Aorta (tissue), 5 donors: ENCODE measurements at places on chromosomes 7 and 10. TPM values are rescaled to one million over a fixed set of nuclear protein-coding genes. Genes with fewer than 3 reads are reported as not detected.

DNA sequence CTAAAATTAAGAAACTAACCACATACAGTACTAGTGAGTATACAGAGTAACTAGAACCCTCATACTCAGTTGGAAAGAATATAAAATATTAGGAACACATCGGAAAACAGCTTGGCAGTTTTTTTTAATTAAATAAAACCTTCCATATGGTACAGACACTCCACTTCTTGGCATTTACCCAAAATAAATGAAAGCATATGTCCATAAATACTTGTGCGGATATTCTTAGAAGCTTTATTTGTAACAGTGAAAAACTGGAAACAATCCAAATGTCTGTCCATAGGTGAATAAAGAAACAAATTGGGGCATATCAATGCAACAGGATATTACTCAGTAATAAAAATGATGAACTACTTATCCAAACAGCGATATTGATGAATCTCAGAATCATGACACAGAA, 410.0 kb downstream of the HTR7 start:
- no peaks in the 10 kb centered on the region for H3K4me1 ChIP-seq
- H3K4me3 ChIP-seq, result no peak overlapping the region
- no peaks in the 10 kb centered on the region for H3K36me3 ChIP-seq

DNA sequence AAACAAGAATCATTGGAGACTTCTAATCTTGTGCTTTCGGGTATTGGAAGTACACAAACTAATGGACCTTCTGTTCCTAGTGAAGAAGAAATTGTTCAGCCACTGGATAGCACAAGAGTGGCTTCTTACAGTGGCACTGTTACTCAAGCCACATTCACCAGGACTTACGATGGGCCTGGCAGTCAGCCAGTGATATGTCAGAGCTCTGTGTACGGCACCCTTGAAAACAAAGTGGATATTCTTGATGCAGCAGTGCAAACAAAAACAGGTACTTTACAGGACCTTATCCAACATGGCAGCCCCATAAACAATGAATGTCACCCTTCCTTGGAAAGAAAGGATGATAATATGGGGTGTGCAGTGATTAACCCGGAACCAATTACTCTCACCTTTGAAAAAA, 61.6 kb downstream of the TASOR2 start:
- H3K27me3 ChIP-seq, result no peaks in the 10 kb centered on the region
- H3K27ac ChIP-seq, result no peak overlapping the region
- H3K4me3 ChIP-seq, result no peak overlapping the region
- no peaks in the 10 kb centered on the region for H3K36me3 ChIP-seq
- H3K4me1 ChIP-seq, result no peaks in the 10 kb centered on the region
- DNase-seq, result no peak

GRCh38 chr10:81450651-81451050, 424.3 kb upstream of the NRG3 start:
- H3K4me1 ChIP-seq, result no peaks in the 10 kb centered on the region
- H3K36me3 ChIP-seq, result no peaks in the 10 kb centered on the region
- DNase-seq, result no peak
- no peak overlapping the region for H3K4me3 ChIP-seq

DNA sequence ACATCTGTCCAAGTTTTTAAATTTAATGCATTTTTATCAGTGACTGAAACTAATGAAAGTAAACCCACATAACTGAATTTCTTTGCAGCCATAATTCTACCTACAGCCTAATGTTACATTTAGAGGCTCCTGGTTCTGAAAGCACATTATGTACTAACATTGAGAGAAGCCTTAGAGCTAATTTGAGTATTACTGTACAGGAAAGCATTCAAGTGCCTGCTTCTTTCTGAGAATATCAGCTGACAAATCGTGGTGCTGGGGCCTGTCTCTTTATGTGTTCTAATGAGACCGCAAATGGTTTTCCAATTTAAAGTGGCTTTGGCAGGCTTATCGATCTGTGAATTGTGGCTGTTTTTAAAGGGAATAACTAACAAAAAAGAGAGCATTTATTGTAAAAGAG, 32.3 kb upstream of the DGKB start:
- no peak overlapping the region for H3K27ac ChIP-seq
- no peak for DNase-seq
- H3K27me3 ChIP-seq, result no peaks in the 10 kb centered on the region
- no peaks in the 10 kb centered on the region for H3K36me3 ChIP-seq
- H3K4me3 ChIP-seq, result no peak overlapping the region
- no peaks in the 10 kb centered on the region for H3K4me1 ChIP-seq

GRCh38 chr7:11341285-11341944, 367.7 kb downstream of the PHF14 start:
- no peak overlapping the region for H3K27ac ChIP-seq
- no peak for DNase-seq
- H3K36me3 ChIP-seq, result no peaks in the 10 kb centered on the region
- H3K4me3 ChIP-seq, result no peak overlapping the region
- peaks cover 5% of the 10 kb centered on the region for H3K4me1 ChIP-seq

DNA sequence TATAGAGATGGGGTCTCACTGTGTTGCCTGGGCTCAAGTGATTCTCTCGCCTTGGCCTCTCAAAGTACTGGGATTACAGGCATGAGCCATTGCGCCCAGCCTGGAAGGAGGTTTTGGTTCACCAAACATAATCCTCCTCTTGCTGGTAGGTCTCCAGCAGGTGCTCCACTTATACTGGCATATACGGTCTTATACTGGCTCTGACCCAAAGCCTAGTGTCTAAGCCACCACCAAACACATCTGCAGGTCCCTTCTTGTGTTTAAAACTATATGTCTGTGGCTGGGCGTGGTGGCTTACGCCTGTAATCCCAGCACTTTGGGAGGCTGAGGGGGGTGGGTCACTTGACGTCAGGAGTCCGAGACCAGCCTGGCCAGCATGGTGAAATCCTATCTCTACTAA, 5.4 kb downstream of the MBLAC1 start:
- H3K36me3 ChIP-seq, result no peaks in the 10 kb centered on the region
- H3K27ac ChIP-seq, result no peak overlapping the region
- H3K4me1 ChIP-seq, result no peaks in the 10 kb centered on the region
- H3K4me3 ChIP-seq, result no peak overlapping the region

DNA sequence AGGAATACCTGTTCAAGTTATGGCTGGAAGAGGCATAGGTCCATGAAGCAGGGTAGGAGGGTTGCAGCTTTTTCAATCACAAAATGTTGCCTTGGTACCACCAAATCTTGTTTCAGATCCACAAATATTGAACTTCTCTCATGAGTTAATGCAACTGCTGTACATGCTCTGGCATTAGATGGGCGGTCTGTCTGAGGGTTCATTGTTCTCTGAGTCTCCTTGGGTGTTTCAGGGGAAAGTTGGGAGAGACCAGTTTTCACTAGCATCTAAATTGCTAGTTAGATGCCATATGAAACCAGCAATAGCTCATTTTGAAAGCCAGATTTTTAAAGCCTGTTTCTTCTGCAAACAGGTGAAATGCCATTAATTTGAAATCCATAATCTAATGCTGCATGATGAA, 27.8 kb upstream of the ELMO1 start:
- no peaks in the 10 kb centered on the region for H3K4me1 ChIP-seq
- no peaks in the 10 kb centered on the region for H3K36me3 ChIP-seq
- H3K4me3 ChIP-seq, result no peak overlapping the region
- H3K27me3 ChIP-seq, result no peaks in the 10 kb centered on the region
- no peak overlapping the region for H3K27ac ChIP-seq

GRCh38 chr10:48457949-48458661, 146.8 kb downstream of the ARHGAP22 start:
- no peaks in the 10 kb centered on the region for H3K27me3 ChIP-seq
- no peak overlapping the region for H3K4me3 ChIP-seq
- H3K4me1 ChIP-seq, result no peaks in the 10 kb centered on the region
- peak; percentile 60 for DNase-seq

The CCL24 gene
- 1.1 TPM for total RNA-seq

The IGFBP1 gene
- total RNA-seq, result not detected

The ZP3 gene
- total RNA-seq, result 1.5 TPM

The UCMA gene
- total RNA-seq, result not detected

The CPA4 gene
- 0.45 TPM for total RNA-seq

The ZSCAN21 gene
- 10.7 TPM for total RNA-seq

The FOXP2 gene
- total RNA-seq, result 18.1 TPM
